SJCRH30 (cell line): ENCODE measurements at places on chromosomes 3 and 15. TPM values are rescaled to one million over a fixed set of nuclear protein-coding genes. Genes with fewer than 3 reads are reported as not detected.

DNA sequence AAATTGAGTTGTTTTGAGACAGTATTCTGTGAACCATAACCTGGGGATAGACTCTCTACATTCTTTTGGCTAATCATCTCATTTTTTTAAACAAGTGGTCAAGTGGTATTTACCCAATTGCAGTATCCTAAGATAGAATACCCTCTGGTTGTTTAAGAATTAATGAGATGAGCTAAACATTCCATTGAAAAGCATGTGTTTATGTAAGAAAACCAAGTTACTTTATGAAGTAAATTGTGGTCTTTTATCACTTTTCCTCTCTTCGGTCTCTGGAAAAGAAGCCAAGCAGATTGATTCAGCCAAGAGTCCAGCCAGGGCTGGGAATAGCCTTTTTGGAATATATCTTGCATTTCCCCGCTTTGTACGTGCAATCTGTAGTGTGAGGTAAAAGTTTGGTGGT is 185.7 kb upstream of the TOPAZ1 start:
- no peaks in the 10 kb centered on the region for H3K4me1 ChIP-seq
- H3K36me3 ChIP-seq: no peaks in the 10 kb centered on the region
- H3K27me3 ChIP-seq: no peaks in the 10 kb centered on the region
- H3K4me3 ChIP-seq: no peak overlapping the region
- DNase-seq: no peak

DNA sequence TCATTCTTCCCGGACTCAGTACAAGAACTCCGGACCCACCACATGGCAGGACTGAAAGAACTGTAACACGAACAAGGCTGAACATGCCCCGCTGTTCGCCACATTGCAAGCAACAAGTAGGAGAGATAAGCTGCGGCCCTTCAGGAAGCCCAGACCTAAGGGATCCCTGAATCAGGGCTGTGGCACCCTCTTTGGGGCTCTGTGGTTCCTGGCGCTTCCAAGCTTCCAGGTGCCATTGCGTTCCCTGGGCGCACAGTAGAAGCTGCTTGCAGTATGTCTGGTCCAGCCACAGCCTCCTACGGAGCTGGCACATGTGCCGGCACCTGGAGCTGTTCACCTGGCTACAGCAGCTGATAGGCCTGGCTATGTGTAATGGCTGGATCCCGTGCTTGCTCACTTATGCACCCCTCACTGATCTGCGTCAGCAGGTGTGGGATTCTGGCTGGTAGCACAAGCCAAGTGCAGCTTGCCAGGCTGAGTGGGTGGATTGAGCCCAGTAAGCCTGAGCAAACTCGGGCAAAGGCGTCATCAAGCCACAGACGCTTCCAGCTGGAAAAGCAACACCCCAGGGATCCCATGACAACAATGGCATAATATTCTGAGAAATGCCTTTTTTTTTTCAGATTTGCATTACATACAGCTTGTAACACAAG is 748.6 kb upstream of the GBE1 start:
- H3K36me3 ChIP-seq: no peaks in the 10 kb centered on the region
- H3K4me3 ChIP-seq: no peak overlapping the region
- no peaks in the 10 kb centered on the region for H3K4me1 ChIP-seq

DNA sequence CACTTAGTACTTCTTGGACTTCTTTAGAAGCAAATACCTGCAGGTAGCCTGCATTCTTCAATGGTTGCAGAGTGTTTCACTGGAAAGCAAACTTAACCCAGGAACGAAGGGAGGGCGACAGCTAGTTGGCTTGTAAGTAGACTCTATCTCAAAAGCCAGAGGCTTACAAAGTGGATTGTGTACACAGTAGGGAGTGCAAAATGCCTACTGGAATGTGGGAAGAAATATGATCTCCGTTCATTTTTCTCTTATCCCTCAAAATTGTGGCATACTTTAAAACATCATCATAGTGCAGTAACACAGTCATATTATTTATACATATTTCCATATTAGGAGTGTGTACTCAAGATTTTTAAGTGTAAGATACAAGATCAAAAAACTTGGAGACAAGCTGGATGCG is 155.7 kb downstream of the LIPC start:
- peaks cover 2% of the 10 kb centered on the region; the same call in 1 of the 2 replicates for H3K4me1 ChIP-seq
- no peaks in the 10 kb centered on the region; the same call in 1 of the 2 replicates for H3K36me3 ChIP-seq
- H3K4me3 ChIP-seq: no peak overlapping the region
- no peak for DNase-seq
- H3K27ac ChIP-seq: no peak overlapping the region
- no peaks in the 10 kb centered on the region for H3K27me3 ChIP-seq

PLCH1 gene
- total RNA-seq: 0.46 and 0.61 TPM in 2 replicates

DNA sequence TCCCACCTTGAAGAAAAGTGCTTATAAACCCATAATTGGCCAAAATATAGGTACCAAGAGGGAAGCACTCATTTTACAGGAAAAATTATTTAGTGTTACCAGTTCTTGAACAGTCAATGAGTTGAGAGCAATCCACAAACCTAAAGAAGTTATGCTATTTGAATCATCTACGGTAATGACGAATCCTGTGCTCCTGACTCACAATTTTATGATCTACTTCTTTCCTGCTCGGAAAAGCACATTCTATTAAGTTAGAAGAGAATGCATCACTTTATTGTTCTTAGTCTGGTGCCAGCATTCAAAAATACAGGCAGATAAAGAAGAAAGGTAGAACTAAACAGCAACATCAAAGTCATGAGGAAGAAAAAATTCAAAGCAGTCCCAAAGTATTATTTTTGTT is 33.2 kb downstream of the CHRM5 start:
- H3K4me3 ChIP-seq: no peak overlapping the region
- no peak overlapping the region for H3K27ac ChIP-seq
- no peaks in the 10 kb centered on the region for H3K36me3 ChIP-seq

DNA sequence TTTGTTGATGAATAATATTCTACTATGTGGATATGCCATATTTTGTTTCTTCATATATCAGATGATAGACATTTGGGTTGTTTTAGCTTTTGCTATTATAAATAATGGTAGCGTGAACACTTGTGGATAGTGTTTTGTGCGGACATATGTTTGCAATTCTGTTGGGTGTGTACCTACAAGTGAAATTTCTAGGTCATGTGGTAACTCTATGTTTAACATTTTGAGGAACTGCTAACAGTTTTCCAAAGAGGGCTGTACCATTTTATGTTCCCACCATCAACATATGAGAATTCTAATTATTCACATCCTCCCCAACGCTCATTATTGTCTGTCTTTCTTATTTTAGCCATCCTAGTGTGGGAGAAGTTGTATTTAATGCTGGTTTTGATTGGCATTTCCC is 303.8 kb downstream of the ERC2 start:
- H3K27me3 ChIP-seq: no peaks in the 10 kb centered on the region
- no peak for DNase-seq
- no peak overlapping the region for H3K4me3 ChIP-seq
- H3K36me3 ChIP-seq: no peaks in the 10 kb centered on the region

- H3K4me3 ChIP-seq: no peak overlapping the region
- DNase-seq: no peak
These were observed 3.0 kb upstream of the CALML4 start for GRCh38 chr15:68208136-68208535.

ZNF774 gene
- total RNA-seq: 1.1 and 1.8 TPM in 2 replicates

DNAH12 gene
- 1.3 and 1.4 TPM in 2 replicates for total RNA-seq

GRCh38 chr3:158159714-158160113 is 49.8 kb downstream of the RSRC1 start:
- DNase-seq: no peak
- no peak overlapping the region for H3K4me3 ChIP-seq
- no peaks in the 10 kb centered on the region for H3K4me1 ChIP-seq
- no peaks in the 10 kb centered on the region for H3K27me3 ChIP-seq
- H3K27ac ChIP-seq: no peak overlapping the region

DNA sequence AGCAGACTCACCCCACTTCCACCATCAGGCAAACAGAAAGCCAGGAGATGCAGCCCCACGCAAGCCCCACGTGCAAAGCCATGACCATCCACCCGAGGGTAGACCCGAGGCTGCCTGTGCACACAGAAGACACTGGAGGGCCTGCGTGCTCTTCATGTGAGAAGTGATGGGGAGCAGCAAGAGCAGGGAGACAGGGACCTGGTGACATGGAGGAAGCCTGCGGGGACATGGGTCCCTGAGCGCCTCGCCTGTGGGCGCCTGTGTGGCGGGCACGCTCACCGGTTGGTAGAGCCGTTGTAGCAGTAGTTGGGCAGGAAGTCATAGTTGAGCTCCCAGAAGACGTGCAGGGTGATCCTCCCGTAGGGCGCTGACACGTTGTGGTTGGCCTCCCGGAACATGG is 65.0 kb downstream of the NIPA2 start:
- no peaks in the 10 kb centered on the region for H3K27me3 ChIP-seq
- DNase-seq: no peak
- peaks cover 16% of the 10 kb centered on the region for H3K36me3 ChIP-seq
- H3K4me1 ChIP-seq: no peaks in the 10 kb centered on the region

DNA sequence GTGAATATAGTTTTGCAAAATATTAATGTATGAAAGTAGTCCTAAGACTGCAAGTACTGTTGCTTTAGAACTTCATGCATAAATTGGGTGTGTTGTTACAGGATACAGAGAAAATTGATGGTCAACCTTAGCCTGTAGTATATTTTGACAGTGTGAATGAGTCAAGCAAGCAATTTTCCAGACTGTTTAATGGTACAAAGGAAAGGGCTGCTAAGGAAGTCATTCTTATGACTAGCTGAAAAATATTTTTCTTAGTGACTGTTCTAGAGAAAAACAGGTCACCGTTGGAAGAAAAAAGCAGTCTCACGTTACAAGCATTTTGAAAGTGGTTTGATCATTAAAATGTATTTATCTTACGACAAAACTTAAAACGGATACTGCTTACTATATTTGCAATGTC is 49.2 kb downstream of the MBNL1 start:
- no peaks in the 10 kb centered on the region for H3K27me3 ChIP-seq
- no peak overlapping the region for H3K27ac ChIP-seq
- H3K4me1 ChIP-seq: no peaks in the 10 kb centered on the region
- no peak for DNase-seq
- no peak overlapping the region for H3K4me3 ChIP-seq

DNA sequence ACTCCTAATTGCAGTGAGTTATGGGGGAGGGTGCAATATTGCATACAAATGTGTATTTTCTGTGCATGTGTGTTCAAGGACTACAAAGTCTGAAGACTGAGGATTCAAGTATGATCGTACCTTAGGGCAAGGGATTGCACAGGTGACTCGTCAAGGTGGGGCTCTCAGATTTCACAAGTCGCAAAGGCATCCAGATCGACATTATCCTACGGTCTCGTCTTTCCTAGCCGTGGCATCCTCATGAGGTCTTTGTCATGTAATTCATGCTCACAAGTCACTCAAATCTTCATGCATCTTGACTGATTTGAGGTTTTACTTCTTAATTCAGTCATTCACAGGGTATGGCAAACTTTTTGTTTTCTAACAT is 191.4 kb upstream of the HES1 start:
- no peaks in the 10 kb centered on the region for H3K4me1 ChIP-seq
- no peak overlapping the region for H3K4me3 ChIP-seq
- no peak overlapping the region for H3K27ac ChIP-seq
- H3K36me3 ChIP-seq: no peaks in the 10 kb centered on the region
- no peaks in the 10 kb centered on the region for H3K27me3 ChIP-seq

- DNase-seq: no peak
- H3K27ac ChIP-seq: no peak overlapping the region
- H3K4me1 ChIP-seq: no peaks in the 10 kb centered on the region
- no peak overlapping the region for H3K4me3 ChIP-seq
- H3K27me3 ChIP-seq: no peaks in the 10 kb centered on the region
- H3K36me3 ChIP-seq: no peaks in the 10 kb centered on the region
These were observed 2.3 kb upstream of the EIF2AK4 start for GRCh38 chr15:39931615-39932014.

GRCh38 chr3:44111482-44111881 is 130.2 kb upstream of the TOPAZ1 start:
- no peak overlapping the region for H3K4me3 ChIP-seq
- no peaks in the 10 kb centered on the region for H3K4me1 ChIP-seq
- no peaks in the 10 kb centered on the region for H3K27me3 ChIP-seq
- H3K36me3 ChIP-seq: no peaks in the 10 kb centered on the region
- H3K27ac ChIP-seq: no peak overlapping the region

DNA sequence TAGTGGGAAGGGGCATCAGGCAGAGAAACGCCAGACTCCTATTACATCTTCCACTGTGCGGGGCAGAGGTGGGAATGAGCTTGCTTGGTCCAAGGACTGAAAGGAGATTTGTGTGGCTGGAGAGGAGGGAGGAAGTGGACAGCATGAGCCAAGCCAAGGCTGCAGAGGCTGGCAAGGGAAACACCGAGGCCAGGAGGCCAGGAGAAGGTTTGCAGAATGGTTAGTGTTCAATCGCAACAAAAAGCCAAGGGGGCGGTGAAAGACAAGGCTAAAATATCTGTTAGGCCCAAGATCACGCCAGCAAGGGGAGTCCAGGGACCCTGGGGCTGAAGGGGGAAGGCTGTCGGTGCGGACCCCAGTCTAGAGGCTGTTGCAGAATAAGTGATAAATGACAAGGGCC is 75.8 kb downstream of the CPN2 start:
- H3K4me1 ChIP-seq: peaks cover 11% of the 10 kb centered on the region
- no peaks in the 10 kb centered on the region for H3K27me3 ChIP-seq
- H3K36me3 ChIP-seq: no peaks in the 10 kb centered on the region
- no peak for DNase-seq
- H3K27ac ChIP-seq: no peak overlapping the region
- no peak overlapping the region for H3K4me3 ChIP-seq

DNA sequence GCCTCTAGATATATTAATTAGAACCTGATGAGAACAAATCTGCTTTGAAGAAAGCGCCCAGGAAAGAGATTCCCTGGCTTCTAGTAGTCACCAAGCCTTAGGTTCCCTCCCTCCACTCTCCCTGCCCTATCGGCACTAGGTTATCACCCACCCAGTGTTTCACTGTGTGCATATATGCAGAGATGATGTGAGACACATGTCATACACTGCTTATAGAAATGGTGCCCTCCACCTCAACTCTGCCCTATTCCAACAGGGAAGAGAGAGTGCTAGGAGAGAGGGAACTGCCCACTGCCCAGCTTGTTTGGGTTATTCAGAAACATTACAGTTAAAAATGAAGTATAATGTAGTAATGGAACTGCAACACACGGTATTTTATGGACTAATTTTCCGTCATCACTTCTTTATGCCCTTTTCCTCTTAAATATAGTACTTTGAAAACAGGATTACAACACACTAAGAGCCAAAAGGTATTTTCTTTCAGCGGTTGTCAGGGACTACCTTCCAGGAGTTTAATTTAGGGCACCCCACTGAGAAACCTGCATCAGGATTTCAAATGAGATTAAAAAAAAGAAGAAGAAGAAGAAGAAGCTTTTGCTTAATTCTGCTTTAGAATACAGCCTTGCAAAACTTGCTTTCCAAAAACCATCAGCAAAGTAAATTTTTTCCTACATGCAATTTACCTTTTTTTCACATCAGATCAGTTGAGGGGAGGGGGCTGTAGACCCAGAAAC is 55.3 kb downstream of the MEIS2 start:
- peaks cover 6% of the 10 kb centered on the region; the same call in 1 of the 2 replicates for H3K36me3 ChIP-seq
- no peak overlapping the region for H3K4me3 ChIP-seq
- 0 out of 2 replicates have a peak, but pooled peaks cover 4% of the 10 kb centered on the region for H3K4me1 ChIP-seq
- no peaks in the 10 kb centered on the region for H3K27me3 ChIP-seq

PTX3 gene
- total RNA-seq: not detected in 2 replicates

ERICH6 gene
- not detected in 2 replicates for total RNA-seq

GRCh38 chr3:45948311-45948781 is 5.1 kb downstream of the CXCR6 start:
- H3K36me3 ChIP-seq: no peaks in the 10 kb centered on the region
- no peak overlapping the region for H3K27ac ChIP-seq
- DNase-seq: no peak
- no peak overlapping the region for H3K4me3 ChIP-seq
- no peaks in the 10 kb centered on the region for H3K27me3 ChIP-seq
